LHCN-M2 (cell line): ENCODE measurements at places on chromosomes 11 and 22.
A peak's percentile ranks its signal among the peaks of the same experiment; 100 is the strongest.

GRCh38 chr11:119315131-119316015 is 1.6 kb downstream of the MCAM start:
- no peak for DNase-seq

DNA sequence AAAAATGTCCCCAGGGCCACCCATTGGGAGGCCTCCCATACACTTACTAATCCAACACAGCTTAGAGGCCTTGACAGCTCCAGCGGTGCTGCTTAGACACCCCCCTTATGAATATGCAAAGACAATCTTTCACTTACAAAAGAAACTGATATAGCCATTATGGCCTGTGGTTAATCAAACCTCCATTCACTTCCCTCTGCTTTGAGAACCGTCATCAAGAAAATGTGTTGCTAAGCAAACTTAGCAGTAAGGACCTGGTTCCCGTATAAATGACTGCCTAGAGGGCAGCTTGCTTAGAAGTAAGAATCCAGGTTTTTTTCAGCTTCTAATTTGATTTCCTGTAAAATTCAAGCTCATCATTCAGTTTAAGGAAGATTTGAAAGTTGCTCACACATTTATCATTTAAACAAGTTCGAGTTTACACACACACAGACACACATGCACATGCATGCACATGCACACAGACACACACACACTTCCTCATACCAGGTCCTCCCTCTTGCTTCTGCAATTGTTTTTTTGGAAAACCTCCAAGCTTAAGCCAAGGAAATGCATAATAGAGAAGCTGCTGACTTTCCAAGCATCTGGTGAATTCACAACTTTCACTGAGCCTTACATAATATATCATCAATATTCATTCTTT is 137.7 kb upstream of the BLID start:
- no peak for DNase-seq

DNA sequence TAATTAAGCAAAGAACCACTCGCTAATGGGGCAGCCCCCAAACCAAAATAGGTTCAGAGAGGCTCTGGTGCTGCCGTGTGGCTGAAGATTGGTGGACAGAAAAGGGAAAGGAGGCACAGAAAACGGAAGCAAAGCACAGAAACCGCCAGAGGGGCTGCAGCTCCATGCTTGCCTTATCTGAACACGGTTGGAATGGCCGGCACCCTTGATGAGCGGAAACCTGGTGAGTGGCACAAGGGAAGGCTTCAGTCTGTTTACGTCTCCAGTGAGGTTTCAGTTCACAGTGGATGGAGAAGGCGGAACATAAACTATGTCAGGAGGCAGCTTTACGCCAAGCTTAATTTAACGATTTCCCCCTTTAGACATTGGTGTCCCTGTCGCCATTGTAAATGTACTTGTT is 5.2 kb upstream of the PRR33 start:
- no peak for DNase-seq

GRCh38 chr11:118744046-118744445 is 46.9 kb downstream of the DDX6 start:
- no peak for DNase-seq

- DNase-seq, result no peak
These were observed 18.0 kb upstream of the UBASH3B start for GRCh38 chr11:122637541-122637940.

DNA sequence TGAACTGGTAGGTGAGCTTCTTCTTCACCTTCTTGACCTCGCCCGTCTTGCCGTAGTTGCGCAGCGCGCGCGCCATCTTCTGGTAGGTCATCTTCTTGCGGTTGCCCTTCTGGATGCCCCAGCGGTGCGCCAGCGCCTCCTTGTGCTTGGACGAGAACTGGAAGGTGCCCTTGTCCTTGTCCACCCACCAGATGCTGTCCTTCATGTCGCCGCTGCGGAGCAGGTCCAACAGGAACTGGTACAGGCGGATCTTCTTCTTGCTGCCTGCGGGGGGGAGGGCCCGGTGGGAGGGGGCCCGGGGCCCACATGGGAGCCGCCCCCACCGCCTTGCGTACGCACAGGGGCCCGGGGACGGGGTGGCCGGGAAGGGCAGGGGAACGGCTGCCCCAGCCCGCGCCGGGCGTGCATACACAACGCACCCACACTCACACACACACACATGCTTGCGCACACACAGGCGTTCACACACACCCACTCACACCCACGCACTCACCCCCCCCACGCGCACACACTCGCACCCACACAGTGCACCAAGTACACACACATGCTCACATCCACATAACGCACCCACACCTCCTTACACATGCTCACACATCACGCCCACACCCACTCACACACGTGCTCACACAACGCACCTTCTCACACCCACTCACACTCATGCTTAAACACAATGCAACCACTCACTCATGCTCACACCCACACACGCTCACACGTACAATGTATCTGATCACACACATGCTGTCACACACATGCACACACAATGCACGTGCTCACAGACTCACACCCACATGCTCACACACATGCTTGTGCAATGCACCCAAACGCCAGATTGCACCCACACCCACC is 3.0 kb upstream of the MYBPC3 start:
- peak; percentile 85 for DNase-seq

DNA sequence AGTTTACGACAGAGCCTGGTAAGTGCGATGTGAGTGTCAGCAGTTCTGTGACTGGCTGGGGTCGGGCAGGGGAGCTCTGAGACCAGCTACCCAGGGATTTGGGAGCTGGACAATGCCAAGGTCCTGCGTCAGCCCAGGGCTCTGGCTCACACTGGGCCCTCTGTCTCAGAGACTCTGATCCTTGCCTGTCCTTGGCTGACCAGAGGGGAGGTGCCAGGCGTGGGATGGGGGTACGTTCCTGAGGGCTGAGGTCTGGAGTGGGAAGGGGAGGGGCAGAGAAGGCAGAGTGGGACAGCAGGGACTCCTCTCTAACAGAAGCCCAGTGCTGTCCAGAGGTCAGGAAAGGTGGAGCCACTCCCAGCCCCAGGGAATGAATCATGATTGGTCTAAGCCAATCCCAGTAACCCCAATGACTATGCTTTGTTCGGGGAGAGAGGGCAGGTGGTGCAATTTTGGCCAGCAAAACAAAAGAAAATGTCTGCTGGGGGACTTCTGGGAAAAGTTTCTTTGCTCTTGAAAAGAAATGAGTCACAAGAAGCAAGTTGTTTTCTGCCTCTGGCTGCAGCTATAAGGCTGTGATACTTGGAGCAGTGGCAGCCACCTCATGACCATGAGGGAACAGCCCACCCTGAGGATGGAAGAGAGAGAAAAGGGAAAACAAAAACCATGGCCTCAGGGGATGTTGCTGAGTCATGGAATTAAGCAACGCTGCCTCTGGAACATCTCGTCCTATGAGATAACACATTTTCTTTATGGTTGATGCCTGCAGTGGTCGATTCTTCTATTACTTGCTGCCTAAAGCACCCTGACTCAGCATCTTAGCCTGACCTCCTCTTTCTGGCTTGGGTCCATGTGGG is 108.3 kb downstream of the CHST1 start:
- DNase-seq, result peak; percentile 69

DNA sequence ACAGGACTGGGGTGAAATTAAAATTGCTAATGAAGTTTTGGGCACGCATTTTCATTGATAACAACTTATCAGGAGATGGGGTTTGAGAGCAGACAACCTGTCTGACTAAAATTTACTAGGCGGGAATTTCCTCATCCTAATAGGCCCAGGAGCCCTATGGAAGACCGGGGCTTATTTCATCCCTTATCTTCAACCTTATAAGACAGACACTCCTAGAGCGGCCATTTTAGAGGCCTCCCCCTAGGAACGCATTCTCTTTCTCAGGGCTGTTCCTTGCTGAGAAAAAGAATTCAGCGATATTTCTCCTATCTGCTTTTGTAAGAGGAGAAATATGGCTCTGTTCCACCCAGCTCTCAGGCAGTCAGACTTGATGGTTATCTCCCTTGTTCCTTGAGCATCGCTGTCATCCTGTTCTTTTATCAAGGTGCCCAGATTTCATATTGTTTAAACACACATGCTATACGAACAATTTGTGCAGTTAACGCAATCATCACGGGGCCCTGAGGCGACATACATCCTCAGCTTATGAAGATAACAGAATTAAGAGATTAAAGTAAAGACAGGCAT is 39.3 kb upstream of the ZC3H12C start:
- DNase-seq, result no peak

- DNase-seq, result peak; percentile 92
These were observed 311.8 kb downstream of the SBF2 start for GRCh38 chr11:9982127-9982795.

DNA sequence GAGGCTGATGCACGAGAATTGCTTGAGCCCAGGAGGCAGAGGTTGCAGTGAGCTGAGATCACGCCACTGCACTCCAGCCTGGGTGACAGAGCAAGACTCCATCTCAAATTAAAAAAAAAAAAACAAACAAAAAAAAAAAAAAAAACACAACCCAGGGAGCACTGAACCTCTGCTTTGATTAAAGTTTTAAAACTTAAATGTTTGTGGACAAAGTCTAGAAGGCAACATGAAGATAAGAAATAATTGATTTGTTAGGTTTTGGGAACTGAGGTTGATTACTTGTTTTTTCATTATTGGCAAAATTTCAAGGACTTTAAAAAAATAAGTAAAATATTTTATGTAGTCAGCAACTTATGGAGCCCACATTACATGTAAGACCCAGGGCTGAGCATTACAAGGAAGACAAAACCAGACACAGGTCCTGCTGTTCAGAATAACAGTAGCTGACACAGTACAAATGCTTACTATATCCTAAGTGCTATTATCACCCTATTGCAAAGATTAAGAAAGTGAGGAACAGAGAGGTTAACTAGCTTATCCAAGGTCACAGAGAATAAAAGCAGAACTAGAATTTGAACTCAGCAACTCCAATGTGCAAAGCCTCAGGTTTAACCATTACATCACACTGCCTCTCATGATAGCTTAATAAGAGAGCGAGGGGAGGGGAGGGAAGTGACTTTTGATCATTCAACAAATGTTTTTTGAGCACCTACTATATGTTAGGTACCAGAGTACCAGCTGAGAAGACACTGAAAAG is 2.3 kb upstream of the CRY2 start:
- no peak for DNase-seq

DNA sequence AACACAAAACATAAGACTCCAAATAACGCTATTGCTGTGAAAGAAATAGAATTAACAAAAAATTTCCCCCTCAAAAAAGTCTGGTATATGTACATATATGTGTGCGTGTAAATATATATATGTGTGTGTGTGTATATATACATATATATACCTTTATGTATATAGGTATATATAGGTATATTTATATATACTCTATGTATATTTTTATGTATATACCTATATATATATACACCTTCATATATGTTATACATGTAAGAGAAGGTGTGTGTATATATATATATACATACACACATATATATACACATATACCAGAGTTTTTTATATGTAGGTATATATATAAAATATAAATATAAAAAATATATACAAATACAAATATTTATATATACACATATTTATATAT is 199.2 kb downstream of the RAB38 start:
- DNase-seq, result no peak

- peak; percentile 11 for DNase-seq
These were observed 39.3 kb upstream of the TP53I11 start for GRCh38 chr11:44989831-44990566.

GRCh38 chr11:66221726-66222236 is 46.7 kb upstream of the RAB1B start:
- peak; percentile 13 for DNase-seq

GRCh38 chr11:63871962-63872799 is 33.3 kb downstream of the MARK2 start:
- DNase-seq, result peak; percentile 98

DNA sequence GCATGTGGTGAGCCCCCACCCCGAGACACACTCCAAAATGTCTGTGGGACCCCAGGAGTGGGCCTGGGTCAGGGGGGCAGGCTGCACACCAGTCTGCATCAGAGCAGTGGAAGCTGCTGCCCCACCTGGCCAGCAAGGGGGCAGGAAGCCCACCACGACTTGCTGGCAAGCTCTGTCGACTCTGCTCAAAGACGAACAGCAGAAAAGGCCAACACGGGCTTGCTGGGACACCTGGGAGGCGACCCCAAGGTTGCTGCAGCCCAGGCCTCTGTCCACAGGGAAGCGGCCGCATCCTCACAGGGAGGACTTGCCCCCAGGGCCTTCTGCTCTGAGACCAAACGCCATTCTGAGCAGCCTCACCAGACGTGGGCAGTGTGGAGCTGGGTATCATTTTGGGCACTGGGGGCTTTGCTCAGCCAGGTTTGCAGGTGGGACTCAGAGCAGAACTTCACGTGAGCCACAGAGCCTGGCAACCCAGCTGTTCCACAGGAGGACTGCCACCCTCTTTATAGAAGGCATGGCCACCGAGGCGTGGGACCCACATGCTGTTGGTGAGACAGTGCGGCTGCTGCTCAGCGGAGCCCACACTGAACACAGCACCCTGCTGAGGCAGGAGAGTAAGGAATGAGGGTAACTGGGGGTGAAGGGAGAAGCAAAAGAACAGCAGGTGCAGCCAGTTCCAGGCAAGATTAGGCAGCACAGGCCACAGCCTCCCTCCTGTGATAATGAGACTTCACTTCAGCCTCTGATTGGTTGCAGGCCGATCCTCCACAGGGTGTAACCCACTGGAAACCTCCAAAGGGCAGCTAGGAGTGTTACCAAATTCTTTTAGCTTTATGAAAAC is 11.0 kb downstream of the IL17REL start:
- DNase-seq, result no peak

GRCh38 chr11:56852131-56852530 is 103.6 kb upstream of the OR9G4 start:
- DNase-seq, result no peak

- no peak for DNase-seq
These were observed 61.3 kb upstream of the PRR5 start for GRCh38 chr22:44640618-44641155.

- DNase-seq, result no peak
These were observed 533 bp downstream of the SERGEF start for GRCh38 chr11:18012122-18012905.
